ENCODE measurements at places on chromosomes 5 and 9. TPM values are rescaled to one million over a fixed set of nuclear protein-coding genes. Genes with fewer than 3 reads are reported as not detected.

Gene SIMC1
- 24.0 TPM for total RNA-seq

Gene SPINK5
- total RNA-seq: not detected

Gene GTF2H2
- total RNA-seq: 26.9 TPM

Gene ISOC1
- total RNA-seq: 25.3 TPM

Gene CCL27
- total RNA-seq: not detected

Gene PDCD1LG2
- total RNA-seq: 0.81 TPM

Gene FAM78A
- total RNA-seq: 52.3 TPM

Gene OGN
- not detected for total RNA-seq

Gene GNPDA1
- total RNA-seq: 75.4 TPM

Gene PTBP3
- 176 TPM for total RNA-seq

- DNase-seq: no peak
These were observed 174.7 kb upstream of the FBXL17 start for GRCh38 chr5:108556441-108557145.

DNA sequence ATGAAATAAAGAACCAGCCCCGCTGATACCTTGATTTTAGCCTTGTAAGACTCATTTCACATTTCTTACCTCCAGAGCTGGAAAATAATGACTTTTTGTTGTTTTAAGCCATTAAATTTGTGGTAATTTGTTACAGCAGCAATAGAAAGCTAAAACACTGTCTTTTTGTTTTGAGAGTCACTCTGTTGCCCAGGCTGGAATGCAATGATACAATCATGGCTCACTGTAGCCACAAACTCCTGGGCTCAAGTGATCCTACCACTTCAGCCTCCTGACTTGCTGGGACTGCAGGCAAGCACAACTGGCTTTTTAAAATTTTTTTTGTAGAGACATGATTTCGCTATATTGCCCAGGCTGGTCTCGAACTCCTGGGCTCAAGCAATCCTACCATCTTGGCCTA lies 34.7 kb upstream of the MYO10 start:
- no peak for DNase-seq

DNA sequence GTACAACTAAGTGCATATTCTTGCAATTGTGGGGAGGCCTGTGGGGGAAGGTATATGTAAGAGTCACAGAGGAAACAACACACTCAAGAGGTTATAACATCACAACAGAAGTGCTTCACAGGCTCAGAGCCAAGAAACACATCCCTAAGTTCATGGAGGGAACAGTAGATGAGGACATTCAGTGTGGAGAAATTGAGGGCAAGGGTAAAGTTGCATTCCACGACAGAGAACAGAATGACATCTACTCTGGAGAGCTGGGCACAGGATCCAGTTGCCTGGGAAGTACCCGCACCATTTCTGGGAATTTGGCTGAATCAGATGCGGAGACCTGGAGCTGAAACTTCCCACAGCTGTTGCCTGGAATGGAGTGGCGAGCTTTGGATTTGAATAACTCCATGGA lies 197.2 kb downstream of the NXNL2 start:
- DNase-seq: no peak

GRCh38 chr9:112049811-112050516 lies 125.1 kb downstream of the SUSD1 start:
- no peak for DNase-seq

DNA sequence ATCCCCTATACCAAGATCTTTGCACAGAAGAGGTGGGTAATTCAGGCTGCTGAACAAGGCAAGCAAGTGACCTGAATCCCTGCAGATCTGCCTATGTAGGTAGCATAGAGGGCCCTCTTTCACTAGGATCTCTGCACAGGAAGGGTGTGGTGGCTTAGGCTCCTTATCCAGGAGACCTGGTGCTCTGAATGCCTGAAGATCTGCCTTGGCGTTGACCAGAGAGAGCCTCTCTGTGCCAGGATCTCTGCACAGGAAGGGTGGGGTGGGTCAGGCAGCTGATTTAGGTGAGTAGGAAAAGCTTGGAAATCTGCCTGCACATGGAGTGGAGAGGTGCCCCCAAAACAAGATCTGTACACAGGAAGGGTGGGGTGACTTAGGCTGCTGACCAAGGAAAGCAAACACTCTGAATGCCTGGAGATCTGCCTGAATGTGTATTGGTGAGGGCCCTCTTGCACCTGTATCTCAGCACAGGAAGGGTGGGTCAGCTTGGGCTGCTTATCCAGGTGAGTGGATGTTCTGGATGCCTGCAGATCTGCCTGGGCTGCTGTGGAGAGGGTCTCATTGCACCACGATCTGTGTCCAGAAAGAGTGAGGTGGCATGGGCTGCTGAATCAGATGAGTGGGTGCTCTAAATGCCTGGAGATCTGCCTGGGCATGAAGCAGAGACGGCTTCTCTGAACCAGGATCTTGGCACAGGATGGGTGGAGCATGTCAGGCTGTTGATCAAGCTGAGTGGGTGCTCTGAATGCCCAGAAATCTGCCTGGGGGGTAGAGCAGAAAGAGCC lies 365.9 kb downstream of the DMAC1 start:
- DNase-seq: no peak

- DNase-seq: no peak
These were observed 250.3 kb downstream of the DMAC1 start for GRCh38 chr9:7549249-7549648.

DNA sequence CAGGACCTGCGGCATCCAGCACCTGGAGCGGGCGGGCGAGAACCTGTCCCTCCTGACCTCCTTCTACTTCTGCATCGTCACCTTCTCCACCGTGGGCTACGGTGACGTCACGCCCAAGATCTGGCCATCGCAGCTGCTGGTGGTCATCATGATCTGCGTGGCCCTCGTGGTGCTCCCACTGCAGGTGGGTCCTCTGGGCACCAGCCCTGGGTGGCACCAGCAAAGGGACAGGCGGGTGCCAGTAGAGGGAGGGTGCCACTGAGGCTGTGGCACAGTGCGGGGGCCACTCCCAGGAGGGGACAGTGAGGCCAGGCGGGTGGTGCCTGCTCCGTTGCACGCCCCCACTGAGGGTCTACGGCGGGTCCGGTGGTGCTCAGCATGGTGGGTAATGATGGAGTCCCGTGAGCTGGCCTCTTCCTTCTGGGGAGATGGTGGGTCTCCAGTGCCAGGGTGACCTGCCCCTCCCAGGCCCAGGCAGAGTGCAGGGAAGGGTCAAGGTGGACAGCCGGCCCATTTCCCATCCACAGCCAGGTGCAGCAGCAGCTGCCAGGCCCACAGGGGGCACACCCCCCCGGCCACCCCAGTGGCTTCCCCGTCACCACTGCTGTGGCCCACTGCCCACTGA lies 57.8 kb downstream of the KCNT1 start:
- DNase-seq: no peak

DNA sequence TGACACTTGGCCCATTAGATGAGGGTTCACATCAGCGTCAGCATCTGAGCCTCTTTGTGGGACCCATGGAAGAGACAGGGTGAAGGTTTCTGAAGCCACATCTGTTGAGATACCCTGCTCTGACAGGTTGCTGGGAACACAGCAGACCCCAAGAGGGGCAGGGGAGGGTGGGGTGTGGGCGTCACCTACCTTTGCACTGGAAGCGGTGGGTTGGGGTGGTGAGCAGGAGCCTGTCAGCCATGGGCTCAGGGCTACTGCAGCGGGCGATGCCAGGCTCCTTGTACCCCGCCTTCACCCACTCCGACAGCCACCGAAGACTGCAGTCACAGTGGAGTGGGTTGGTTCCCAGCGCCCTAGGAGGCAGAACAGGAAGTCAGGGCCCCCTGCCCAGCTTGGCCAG lies 131.5 kb upstream of the PANK3 start:
- DNase-seq: no peak

- no peak for DNase-seq
These were observed 7.9 kb downstream of the NACC2 start for GRCh38 chr9:136086951-136087740.

GRCh38 chr9:90872835-90873294 lies 71.2 kb downstream of the SYK start:
- no peak for DNase-seq

- no peak for DNase-seq
These were observed 297.2 kb downstream of the SPOCK1 start for GRCh38 chr5:137201876-137202275.

DNA sequence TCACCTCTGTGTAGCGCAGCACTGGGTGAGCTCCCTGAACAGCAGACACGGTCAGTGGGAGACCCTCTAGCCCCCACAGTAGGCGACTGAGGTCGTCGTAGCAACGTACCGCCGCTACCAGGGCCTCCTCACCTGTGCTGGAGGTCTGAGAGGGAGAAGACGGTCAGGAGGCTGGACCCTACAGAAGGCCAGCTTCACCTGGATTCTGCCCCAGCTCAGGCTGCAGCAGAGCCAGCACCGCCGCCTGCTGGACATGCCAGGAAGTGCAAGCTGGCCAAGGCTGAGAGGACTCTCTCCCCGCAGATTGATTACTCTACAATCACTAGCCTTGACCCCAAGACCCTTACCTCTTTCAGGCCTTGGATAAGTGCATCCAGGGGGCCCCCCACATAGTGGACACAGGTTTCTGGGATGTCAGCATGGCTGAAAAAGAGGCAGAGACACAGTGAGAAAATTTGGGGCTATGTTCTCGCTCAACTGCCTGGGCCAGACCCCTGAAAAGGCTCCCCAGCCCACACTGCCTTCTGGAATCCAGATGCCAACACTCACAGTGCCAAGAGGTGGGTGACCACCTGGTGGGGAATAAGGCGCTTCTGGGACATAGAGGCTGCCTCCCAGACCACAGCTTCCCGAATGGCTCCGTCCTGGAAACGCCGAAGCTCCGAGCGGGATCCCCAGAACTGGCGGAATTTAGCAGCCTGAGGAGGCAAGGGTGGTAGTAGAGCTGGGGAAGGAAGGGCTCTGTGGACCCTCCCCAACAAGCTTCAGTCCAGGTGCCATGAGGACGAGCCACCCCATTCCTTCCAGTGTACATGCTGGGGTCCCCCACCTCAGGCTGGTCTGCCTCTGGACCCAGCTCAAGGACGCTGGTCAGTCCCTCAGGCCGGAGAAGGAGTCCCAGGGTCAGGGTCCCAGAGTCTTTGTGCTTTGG lies 6.9 kb downstream of the NOL6 start:
- peak; percentile 85 for DNase-seq

GRCh38 chr9:135277219-135278201 lies 190.0 kb downstream of the OLFM1 start:
- no peak for DNase-seq

DNA sequence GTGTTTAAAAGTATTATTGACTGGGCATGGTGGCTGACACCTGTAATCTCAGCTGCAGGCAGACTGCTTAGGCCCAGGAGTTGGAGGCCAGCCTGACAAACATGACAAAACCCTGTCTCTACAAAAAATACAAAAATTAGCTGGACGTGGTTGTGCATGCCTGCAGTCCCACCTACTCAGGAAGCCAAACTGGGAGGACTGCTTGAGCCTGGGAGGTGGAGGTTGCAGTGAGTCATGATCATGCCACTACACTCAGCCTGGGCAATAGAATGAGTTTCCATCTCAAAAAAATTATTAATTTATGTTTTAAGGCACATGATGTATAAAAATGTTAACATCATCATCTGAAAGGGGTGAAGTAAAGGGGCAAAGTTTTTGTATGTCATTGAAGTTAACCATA lies 49.7 kb upstream of the FNIP1 start:
- DNase-seq: no peak

DNA sequence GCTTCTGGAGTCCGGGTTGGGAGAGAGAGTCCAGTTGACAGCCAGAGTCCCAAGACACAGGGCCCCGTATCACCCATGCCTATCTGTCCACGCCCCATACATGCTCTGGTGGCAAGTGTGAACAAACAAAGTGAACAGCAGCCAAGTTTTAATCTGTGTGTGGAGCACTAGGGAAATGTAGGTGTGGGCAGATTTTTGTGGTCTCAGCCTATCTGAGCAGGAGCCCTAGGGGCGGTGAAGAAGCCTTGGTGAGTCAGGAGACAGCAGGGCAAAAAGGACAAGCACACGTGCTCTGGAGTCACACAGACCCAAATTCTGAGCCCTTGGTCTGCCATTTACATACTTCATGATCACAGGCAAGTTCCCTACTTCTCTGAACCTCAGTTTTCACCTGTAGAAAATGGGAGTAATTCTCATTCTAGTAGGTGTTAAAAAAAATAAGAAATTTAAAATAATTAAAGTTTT lies 23.2 kb downstream of the EGR1 start:
- no peak for DNase-seq

DNA sequence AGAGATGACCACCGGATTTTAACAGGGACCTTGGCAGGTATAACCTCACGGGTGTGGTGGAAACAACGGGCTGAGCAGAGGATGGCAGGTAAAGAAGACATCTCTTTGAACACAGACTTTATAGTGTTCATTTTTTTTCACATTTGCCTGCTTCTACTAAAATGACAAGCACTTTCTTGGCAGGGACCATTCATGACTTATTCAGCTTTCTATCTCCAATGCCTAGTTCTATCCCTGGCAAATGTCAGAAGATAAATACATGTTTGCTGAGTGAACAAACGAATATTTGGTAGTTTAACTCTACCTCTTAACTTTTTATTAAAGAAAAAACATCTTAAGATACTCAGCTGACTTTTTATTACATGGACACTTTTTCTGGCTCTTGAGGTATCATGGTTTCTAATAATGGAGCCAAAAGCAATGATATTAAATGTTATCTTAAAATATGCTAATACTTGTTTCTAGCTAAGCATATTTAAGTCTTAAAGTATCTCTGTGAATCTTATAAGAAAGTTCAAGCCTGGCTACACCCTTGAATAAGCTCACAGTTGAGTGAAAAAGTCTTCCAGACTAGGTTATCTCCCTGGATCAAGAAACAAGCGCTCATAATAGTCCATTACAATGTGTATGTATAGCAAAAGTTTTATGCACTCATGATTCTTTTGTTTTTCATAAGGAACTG lies 8.5 kb downstream of the ELL2 start:
- no peak for DNase-seq

GRCh38 chr5:177003649-177004048 lies 2.9 kb downstream of the UIMC1 start:
- DNase-seq: no peak

DNA sequence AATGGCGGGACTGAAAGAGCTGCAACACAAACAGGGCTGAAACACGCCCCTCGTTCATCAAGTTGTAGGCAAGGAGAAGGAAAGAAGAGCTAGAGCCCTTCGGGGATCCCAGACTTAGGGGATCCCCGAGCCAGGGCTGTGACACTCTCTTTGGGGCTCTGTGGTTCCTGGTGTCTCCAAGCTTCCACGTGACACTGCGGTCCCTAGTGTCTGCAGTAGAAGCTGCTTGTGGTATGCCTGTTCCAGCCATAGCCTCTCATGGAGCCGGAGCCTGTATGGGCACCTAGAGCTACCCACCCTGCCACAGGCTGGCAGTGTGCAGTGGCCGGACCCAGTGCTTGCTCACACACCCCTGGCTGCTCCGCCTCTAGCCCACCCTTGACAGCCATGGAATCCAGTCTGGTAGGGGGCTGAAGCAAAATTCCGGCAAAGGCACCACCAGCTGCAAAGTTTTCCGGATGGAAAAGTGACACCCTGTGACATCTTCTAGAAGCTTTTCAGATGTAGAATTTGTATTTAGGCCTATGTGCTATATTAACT lies 1439.6 kb upstream of the ACO1 start:
- DNase-seq: no peak

GRCh38 chr9:83449983-83450382 lies 88.2 kb downstream of the FRMD3 start:
- no peak for DNase-seq

DNA sequence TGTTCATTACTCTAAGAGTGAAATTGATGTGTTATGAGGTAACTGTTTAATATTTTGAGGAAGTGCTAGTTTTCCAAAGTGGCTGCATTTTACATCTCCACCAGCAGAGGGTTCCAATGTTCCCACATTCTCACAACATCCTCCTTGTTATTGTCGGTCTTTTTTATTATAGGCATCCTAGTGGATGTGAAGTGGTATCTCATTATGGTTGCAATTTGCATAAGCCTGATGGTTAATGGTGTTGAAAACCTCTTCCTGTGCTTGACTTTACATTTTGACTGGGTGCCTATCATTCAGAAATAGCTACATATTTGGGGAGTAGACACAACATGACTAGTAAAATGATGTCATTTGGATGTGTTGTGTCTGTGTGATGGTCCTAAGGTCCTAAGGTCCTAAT lies 143.6 kb downstream of the MRPS30 start:
- peak; percentile 6 for DNase-seq
